ENCODE measurements at places on chromosomes 3 and 15.
A peak's percentile ranks its signal among the peaks of the same experiment; 100 is the strongest.

- H3K4me1 ChIP-seq: no peaks in the 10 kb centered on the region
- no peaks in the 10 kb centered on the region for H3K27me3 ChIP-seq
- peaks cover 12% of the 10 kb centered on the region for H3K36me3 ChIP-seq
- no peak overlapping the region for H3K4me3 ChIP-seq
Observed at GRCh38 chr3:179688850-179689249, 36.0 kb downstream of the USP13 start.

GRCh38 chr3:53225651-53226050, 30.2 kb downstream of the TKT start:
- H3K4me1 ChIP-seq: no peaks in the 10 kb centered on the region
- H3K27ac ChIP-seq: no peak overlapping the region
- no peak for ATAC-seq
- no peaks in the 10 kb centered on the region for H3K27me3 ChIP-seq
- H3K36me3 ChIP-seq: peaks cover 65% of the 10 kb centered on the region
- no peak overlapping the region for H3K4me3 ChIP-seq

DNA sequence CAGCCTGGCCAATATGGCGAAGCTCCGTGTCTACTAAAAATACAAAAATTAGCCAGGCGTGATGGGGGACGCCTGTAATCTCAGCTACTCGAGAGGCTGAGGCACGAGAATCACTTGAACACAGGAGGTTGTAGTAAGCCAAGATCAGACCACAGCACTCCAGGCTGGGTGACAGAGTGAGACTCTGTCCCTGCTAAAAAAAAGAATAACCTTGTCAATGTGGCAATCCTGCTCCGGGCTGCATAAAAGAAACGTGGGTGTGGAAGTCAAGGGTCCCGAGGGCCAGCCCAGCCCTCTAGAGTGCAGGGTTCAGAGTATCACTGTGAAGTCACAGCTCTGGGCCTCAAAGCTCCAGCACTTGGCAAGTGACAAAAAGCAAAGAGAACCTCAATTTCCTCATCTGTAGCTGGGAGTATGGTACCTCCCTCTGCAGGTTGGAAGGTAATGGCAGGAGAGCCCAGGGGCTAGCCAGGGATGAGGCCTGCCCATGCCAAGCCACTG, 73.5 kb upstream of the IQSEC1 start:
- H3K27me3 ChIP-seq: peaks cover 3% of the 10 kb centered on the region
- ATAC-seq: no peak
- no peak overlapping the region for H3K4me3 ChIP-seq
- no peak overlapping the region for H3K27ac ChIP-seq
- peaks cover 5% of the 10 kb centered on the region for H3K4me1 ChIP-seq
- H3K36me3 ChIP-seq: no peaks in the 10 kb centered on the region

- no peaks in the 10 kb centered on the region for H3K27me3 ChIP-seq
- H3K27ac ChIP-seq: no peak overlapping the region
- peaks cover 19% of the 10 kb centered on the region for H3K4me1 ChIP-seq
- no peak overlapping the region for H3K4me3 ChIP-seq
- ATAC-seq: no peak
Observed at GRCh38 chr3:121720163-121720562, 29.4 kb downstream of the GOLGB1 start.

DNA sequence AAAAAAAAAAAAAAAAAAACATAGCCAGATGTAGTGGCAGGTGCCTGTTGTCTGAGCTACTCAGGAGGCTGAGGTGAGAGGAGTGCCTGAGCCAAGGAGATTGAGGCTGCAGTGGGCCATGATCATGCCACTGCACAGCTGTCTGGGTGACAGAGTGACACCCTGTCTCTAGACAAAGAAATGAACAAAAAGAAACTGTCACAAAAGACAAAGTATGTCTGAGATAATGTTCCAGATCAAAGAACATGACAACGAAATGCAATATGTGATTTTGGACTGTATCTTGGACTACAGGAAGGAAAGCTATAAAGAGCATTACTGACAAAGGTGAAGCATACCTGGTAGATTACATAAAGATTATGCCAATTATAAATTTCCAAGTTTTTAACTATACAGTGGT, 862.8 kb downstream of the ROBO2 start:
- no peak overlapping the region for H3K4me3 ChIP-seq
- H3K27me3 ChIP-seq: no peaks in the 10 kb centered on the region
- H3K4me1 ChIP-seq: no peaks in the 10 kb centered on the region
- ATAC-seq: no peak
- H3K27ac ChIP-seq: no peak overlapping the region

DNA sequence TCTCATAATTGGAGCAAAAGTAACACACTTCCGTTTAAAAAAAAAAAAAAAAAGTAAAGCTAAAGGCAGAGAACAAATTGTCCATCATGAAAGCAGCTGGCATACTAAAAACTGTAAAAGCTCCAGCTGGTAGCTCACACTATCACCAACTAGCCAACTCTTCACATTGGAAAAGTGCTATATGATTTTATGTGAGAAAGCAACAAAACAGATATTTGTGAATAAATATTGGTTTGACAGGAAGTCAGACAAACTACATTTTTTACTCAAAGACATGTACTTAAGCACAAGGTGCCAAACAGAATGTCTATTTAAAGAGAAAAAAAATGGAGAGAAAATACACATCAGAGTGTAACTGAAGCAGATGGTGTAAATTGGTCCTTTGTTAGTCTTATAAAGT, 231.2 kb upstream of the CADM2 start:
- no peak overlapping the region for H3K4me3 ChIP-seq
- no peak for ATAC-seq
- H3K36me3 ChIP-seq: no peaks in the 10 kb centered on the region
- H3K27me3 ChIP-seq: no peaks in the 10 kb centered on the region
- no peaks in the 10 kb centered on the region for H3K4me1 ChIP-seq
- no peak overlapping the region for H3K27ac ChIP-seq

DNA sequence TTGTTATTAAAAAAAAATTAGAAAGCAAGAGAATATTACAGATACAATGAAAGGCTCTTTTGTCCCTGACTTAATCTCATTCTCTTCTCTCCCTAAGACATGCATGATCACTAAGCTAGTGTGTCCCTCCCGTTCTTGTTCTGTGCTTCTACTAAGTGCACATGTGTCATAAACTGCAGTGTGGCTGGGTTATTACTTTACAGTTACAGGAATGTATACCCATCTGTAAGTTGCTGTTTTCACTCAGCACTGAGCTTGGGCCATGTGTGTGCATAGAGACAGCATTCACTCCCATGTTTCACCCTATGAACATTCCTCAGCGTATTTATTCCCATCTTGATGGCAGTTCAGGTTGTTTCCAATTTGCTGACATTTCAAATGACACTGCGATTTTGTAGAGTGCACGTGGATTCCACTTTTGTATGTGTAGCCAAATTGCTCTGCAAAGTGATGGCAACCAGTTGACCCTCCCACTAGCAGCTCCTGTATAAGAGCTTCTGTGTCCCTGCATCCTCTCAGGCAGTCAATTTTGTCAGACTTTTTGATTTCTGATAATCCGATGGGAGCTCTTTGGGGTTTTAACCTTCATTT, 145.8 kb upstream of the UBE2E1 start:
- peaks cover 21% of the 10 kb centered on the region for H3K27me3 ChIP-seq
- no peak overlapping the region for H3K4me3 ChIP-seq
- H3K36me3 ChIP-seq: no peaks in the 10 kb centered on the region
- ATAC-seq: no peak
- no peak overlapping the region for H3K27ac ChIP-seq

GRCh38 chr3:77605308-77605707, 565.4 kb downstream of the ROBO2 start:
- no peak overlapping the region for H3K27ac ChIP-seq
- no peak overlapping the region for H3K4me3 ChIP-seq
- no peaks in the 10 kb centered on the region for H3K36me3 ChIP-seq
- no peaks in the 10 kb centered on the region for H3K4me1 ChIP-seq
- no peaks in the 10 kb centered on the region for H3K27me3 ChIP-seq
- ATAC-seq: no peak

DNA sequence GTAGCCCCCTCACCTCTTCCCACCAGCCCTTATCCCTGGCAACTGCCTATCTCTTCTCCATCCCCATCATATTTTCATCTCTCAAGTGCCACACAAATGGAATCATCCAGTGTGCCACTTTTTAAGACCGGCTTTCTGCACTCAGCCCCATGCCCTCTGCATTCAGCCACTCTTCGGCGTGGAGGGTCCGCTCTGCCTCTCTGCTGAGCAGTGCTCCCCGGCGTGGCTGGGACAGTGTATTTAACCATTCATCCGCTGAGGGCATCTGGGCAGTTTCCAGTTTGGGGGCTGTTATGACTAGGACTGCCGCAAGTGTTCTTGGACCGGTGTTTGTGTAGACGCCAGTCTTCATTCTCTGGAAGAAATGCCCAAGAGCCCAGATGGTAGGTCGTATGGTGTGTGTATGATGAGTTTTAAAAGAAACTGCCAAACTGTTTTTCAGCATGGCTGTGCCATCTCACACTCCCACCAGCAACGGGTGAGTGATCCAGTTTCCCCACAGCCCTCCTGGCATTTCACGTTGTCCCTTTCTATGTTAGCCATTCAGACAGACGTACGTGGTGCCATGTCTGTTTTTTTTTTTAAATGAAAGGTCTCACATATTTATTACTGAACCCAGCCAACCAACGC, 20.9 kb downstream of the IQSEC1 start:
- no peaks in the 10 kb centered on the region for H3K27me3 ChIP-seq
- H3K4me3 ChIP-seq: no peak overlapping the region
- ATAC-seq: no peak
- H3K27ac ChIP-seq: no peak overlapping the region
- no peaks in the 10 kb centered on the region for H3K36me3 ChIP-seq

DNA sequence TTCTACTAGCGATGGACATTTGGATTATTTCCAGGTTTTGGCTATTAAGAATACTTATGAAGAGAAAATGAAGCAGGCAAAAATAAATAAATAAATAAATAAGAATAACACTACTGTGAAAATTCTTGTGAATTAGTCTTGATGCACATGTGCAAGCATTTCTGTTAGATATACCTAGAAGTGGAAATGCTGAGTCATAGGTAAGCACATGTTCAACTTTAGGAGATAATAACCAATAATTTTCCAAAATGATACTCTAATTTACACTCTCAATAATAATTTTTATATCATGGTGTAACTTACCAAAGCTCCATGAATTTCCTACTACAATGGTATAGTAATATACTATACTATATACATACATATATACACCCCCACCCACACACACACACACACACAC, 23.4 kb downstream of the EMC4 start:
- no peaks in the 10 kb centered on the region for H3K27me3 ChIP-seq
- no peak for ATAC-seq
- H3K27ac ChIP-seq: no peak overlapping the region
- H3K36me3 ChIP-seq: peaks cover 71% of the 10 kb centered on the region

- H3K27ac ChIP-seq: peak overlapping the region; percentile 67
- peaks cover 100% of the 10 kb centered on the region for H3K36me3 ChIP-seq
- no peaks in the 10 kb centered on the region for H3K27me3 ChIP-seq
- H3K4me3 ChIP-seq: no peak overlapping the region
Observed at GRCh38 chr3:14156843-14157561, 21.4 kb downstream of the XPC start.

GRCh38 chr3:194091141-194091540, 44.8 kb upstream of the HES1 start:
- no peak for ATAC-seq
- no peaks in the 10 kb centered on the region for H3K4me1 ChIP-seq
- H3K36me3 ChIP-seq: no peaks in the 10 kb centered on the region
- H3K4me3 ChIP-seq: no peak overlapping the region
- H3K27me3 ChIP-seq: peaks cover 11% of the 10 kb centered on the region

DNA sequence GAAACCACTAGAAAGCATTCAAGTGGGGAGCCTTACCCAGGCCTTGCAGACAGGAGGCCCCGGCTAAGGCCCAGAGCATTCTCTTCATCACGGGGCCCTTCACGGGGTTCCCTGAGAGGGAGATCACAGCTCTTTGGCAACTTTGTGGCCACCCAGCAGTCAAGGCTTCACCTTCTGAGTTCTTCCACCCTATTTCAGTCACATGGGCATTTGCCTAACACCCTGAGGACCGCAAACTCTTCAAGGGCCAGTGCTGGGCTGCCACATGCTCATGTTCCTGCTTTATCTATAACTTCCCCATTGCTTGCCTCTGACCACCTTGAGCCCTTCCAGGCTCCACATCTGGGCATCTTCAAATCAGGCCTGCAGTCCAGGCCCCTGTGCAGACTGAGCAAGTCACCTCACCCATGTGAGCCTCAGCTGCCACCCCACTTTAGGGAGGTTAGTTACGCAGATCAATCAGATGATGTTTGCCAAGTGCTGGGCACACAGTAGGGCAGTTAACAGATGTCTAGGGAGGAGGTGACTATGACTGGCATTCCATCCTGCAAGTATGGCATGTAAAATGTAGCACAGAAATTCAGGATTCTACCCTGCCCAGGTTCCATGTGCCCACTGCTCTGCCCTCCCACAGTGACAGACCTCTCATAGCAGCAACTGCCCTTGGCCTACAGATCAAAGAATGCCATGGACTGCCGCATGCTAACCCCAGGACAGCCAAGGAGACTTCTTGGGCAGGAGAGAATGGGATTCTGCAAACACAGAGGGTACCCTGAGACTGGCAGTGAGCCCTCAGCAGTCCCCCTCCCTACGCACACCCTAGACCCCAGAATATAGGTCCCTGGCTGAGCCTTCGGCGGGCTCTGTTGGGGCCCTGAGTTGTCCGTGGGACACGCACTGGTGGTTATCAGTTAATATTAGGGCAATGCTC, 37.6 kb upstream of the ZNF710 start:
- H3K27me3 ChIP-seq: no peaks in the 10 kb centered on the region
- H3K36me3 ChIP-seq: no peaks in the 10 kb centered on the region
- H3K27ac ChIP-seq: no peak overlapping the region
- H3K4me3 ChIP-seq: no peak overlapping the region

GRCh38 chr15:96767703-96768434, 437.4 kb downstream of the NR2F2 start:
- ATAC-seq: no peak
- H3K36me3 ChIP-seq: no peaks in the 10 kb centered on the region
- no peaks in the 10 kb centered on the region for H3K27me3 ChIP-seq
- no peak overlapping the region for H3K4me3 ChIP-seq
- H3K27ac ChIP-seq: no peak overlapping the region
- H3K4me1 ChIP-seq: no peaks in the 10 kb centered on the region

GRCh38 chr3:101195951-101196713, 124.2 kb downstream of the IMPG2 start:
- peaks cover under 1% of the 10 kb centered on the region for H3K27me3 ChIP-seq
- H3K4me1 ChIP-seq: no peaks in the 10 kb centered on the region
- no peak overlapping the region for H3K27ac ChIP-seq
- no peak overlapping the region for H3K4me3 ChIP-seq
- no peaks in the 10 kb centered on the region for H3K36me3 ChIP-seq

DNA sequence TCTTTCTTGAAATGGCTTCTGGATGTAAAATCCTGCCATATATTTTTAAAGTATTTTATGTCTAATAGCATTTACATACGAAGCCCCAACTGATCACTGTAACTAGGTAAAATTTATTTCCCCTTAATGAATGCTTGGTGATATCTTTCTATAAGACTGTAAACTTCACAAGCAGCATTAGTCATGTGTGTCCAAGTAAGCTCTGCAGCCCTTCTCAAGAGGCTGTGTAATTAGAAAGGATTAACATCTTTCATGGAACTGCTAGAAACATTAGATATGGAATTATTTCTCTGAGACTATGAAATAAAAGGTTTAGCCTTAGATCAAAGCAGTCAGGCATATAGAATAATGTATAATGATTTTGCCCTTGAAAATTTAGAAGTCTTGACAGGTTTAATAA, 143.3 kb downstream of the EPHA3 start:
- no peak for ATAC-seq
- H3K27me3 ChIP-seq: no peaks in the 10 kb centered on the region
- no peak overlapping the region for H3K4me3 ChIP-seq
- H3K4me1 ChIP-seq: no peaks in the 10 kb centered on the region
- no peaks in the 10 kb centered on the region for H3K36me3 ChIP-seq
- no peak overlapping the region for H3K27ac ChIP-seq
